Islet precursor cell (in vitro differentiated cells): ENCODE measurements at places on chromosomes 1 and 21.

DNA sequence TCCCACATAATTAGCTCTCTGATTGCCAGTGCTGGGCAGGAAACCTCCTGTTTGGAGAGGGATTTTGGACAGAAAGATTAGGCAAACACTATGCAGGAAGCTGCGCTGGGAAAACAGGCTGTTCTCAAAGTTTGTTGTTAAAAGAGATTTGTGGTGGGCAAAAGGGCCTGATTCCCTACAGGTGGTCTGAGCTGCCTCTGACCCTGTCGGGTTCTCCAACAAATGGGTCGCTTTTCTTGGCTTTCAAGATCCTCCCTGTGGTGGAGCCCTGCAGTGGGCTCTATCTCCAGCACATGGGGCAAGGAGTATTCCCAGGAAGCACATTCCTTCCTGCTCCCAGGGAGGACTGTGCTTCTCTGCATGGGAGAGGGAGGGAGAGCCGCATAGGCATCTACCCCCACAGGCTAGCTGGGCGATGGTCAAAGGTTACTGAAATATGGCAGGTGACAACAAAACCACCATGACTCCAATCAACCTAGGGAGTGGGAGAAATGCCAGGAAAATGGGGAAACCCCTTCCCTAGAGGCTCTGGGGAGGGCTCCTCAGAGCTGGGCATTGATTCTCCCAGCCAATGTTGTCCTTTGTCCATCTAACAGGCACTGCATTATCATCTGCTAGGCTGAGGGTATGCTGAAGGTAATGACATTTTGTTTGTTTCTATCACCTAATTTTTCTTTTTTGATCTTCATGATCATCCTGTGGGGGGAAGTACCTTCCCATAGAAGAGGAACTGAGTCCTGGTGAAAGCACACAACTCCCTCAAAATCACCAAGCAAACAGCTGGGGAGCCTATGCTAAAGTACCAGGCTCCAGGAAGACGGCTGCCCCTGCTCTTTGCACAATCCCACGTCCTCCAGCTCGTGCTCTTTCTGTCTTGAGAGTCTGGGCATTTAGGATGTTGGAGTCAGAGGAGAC is 85.3 kb downstream of the PLXNA2 start:
- DNase-seq: no peak

GRCh38 chr1:38784452-38785284 is 74.9 kb downstream of the RRAGC start:
- DNase-seq: no peak

GRCh38 chr21:37528150-37528937 is 161.8 kb downstream of the DYRK1A start:
- no peak for DNase-seq

DNA sequence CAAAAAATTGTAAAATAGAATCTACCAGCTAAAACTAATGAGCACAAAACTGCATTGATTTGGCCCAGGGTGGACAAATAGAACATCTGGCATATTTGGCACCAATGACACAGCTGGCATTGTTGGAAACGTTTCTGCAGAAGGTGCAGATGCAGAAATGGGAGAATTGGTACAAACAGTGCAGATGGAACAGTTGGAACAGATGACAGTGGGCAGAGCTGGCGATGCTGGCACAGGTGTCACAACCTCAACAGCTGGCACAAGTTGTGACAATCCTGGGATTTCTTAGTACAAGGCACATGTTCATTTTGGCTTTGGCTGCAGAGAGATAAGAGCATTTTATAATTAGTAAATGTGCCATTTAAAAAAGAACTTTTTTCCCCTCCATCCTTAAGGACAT is 91.1 kb upstream of the ZBTB18 start:
- no peak for DNase-seq

- DNase-seq: peak; percentile 66
These were observed 96.9 kb downstream of the KCNH1 start for GRCh38 chr1:211037095-211037494.

DNA sequence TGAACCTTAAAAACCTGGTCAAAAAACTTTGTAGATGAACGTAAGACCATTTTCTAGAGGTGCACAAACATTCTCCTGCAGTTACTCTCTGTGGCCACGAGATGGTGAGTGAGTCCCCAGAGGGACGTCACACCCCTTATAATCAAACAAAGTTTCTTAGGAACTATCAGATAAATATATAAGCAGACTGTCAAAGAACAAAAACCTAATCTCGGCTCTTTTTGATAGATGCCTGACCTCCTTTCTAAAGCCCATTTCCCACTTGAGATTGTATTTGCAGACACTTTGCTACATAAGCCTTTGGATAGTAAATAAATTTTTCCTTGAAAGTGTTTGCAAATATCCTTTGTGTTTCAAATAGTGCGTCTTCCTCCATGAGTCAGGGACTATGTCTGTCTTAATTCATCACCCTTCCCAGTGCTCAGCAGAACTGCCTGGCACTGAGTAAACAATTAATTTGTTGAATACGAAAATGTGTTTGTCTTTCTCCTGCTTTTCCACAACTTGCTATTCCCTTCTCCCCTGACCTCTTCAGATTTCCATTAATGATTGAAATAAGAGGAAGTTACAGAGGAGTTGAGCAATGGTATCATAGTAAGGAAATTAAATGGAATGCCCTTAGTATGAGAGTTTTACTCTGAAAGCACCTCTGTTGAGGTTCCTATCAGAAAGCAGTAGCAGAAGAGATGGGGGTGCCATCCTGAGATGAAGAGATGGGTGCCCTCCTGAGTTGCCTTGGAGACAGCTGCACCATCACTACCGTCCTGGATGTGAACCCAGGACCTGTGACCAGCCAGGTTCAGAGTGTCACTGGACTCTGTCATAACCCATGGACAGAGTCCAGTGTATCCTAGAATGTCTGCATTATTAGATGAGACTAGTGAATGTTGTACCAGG is 57.8 kb upstream of the RAVER2 start:
- no peak for DNase-seq

GRCh38 chr1:220886470-220887201 is 7.4 kb downstream of the HLX start:
- no peak for DNase-seq

DNA sequence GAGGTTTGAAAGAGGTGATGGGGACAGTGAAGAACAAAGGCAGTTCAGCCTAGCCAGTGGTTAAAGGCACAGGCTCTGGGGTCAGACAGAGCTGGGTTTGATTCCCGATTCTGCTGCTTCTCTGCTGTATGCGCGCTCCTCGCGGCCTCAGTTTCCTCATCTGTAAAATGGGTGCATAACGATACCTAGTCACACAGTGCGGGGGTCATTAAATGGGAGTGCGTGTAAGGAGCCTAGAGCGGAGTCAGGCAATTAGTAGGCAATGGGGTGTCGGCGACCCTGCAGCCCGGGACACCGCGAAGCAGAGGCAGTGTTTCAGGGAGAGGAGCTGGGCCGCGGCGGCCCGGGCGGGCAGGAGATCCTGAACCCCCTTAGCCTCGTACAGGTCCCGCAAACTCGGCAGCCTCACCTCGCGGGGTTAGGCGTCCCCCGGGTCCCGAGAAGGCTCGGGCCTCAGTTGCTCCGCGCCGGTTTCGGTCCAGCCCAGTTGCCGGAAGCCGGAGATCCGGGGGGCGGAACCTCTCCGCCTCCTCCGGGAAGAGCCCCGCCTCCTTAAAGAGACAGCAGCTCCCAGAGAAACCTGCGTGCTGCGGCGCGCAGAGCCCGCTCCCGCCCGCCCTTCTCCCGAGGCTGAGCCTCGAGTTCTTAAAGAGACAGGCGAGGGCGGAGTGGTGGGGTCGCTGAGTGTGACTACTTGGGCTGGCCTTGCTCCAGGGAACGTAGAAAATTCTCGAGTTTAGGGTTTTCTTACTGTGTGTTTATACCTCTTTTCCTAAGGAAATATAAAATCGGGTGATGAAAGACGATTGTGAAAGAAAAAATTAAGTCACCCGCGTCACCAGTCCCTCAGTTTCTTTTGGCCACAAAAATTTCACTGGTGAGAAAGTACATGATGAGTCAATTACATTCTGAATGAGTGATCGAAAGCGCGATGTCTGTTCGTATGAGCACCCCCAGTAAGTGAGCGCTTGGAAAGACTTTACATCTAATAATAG is at the start of gene YIPF1:
Gene YIPF1 (minus strand): TSS at position 494 of the 995 bp plus-strand sequence. CDS start 860 bp downstream, outside the sequence.
- DNase-seq: peak; percentile 94

DNA sequence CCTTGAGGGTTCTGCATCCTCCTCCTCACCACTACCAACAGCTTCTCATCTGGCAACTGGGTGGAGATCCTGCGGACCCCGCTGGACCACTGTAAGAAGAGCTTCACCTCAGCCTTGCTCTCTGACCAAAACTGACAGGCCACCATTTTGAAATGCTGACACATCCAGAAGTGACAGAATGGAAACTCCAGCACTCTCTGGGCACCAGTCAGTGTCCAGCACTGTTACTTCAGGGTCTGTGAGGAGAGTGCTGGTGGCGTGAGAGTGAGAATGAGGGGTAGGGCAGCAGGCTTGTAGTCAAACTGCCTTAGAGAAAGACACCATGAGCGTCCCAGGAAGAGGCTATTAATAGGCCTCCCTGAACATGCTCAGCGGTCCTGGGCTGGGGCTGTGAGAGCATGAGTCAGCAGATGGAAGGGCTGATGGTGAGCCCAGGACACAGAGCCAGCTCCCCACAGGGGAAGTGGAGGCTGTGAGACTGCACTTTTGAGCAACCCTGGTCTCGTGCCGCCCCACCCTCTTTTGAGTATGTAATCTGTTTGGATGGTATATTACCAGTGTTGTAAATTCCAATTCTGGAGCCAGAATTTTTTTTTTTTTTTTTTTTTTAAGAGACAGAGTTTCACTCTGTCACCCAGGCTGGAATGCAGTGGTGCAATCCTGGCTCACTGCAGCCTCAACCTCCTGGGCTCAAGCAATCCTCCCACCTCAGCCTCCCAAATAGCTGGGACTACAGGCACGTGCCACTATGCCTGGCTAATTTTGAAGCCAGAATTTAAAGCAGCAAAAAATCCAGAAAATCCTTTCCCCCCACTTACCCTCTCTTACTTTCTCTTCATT is 34.4 kb upstream of the SLC30A1 start:
- peak; percentile 92 for DNase-seq

DNA sequence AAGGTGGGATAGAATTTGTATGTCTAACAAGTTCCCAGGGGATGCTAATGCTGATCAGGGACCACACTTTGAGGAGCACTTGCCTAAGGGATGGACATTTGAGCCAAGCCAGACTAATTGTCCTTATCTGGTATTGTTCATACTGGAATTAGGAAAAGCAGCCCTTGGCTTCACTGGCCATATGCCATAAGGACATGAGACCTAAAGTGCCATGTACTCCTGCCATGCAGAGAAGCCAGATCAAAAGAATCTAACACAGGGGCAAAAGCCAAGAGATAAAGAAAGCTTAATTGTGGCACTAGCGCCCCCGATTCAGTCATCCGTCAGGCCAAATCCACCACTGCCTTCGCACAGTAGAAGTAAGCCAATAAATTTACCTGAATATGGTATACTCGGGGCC is 45.7 kb downstream of the RNF11 start:
- DNase-seq: peak; percentile 15

GRCh38 chr1:24776821-24777220 is 31.6 kb downstream of the CLIC4 start:
- DNase-seq: no peak

DNA sequence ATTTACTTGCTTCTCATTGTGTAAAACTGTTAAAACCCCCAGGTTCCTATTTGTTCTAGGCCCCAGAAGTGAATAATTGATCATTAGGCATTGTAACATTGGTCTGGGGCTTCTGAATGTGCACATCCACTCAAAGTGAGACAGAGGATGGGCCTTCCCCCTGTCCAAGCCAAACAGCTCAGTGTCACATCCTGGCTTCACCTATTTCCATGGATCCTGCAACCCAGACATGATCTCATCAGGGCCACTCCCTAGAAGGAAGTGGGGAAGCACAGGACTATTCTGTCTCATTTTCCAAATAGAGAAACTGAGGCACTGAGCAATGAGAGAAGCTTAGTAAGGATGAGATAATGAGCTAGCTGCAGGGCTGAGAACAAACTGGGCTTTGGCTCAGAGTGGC is 47.4 kb upstream of the TSPAN2 start:
- DNase-seq: no peak

- no peak for DNase-seq
These were observed 95.0 kb downstream of the CACHD1 start for GRCh38 chr1:64564891-64565290.
